ENCODE measurements at places on chromosomes 1 and 21.

DNA sequence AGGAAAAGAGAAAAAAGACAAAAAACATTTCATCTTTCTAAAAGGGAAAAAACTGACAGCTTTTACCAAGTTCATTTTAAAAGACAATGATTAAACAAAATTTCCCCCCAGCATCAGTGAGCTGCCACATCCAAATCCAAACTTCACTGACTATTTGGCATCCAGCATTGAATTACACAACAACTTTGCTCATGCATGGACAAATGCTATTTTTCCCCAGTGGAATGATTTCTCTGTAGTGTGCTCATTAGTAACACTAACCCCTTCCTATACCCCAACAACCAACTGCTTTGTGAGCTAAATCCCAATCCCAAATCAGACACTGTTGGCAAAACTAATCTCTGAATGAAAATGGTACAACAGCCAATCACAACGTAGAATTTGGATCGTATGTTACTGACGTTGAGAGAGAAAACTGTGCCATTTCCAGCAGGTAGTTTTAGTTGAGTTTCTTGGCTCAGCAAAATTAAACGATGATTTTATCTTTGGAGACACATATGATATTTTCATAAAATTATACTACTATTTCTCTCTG lies 37.9 kb downstream of the PIK3R3 start:
- no peak for DNase-seq

- DNase-seq = no peak
Observed at GRCh38 chr1:114082867-114083585, 70.6 kb downstream of the SYT6 start.

DNA sequence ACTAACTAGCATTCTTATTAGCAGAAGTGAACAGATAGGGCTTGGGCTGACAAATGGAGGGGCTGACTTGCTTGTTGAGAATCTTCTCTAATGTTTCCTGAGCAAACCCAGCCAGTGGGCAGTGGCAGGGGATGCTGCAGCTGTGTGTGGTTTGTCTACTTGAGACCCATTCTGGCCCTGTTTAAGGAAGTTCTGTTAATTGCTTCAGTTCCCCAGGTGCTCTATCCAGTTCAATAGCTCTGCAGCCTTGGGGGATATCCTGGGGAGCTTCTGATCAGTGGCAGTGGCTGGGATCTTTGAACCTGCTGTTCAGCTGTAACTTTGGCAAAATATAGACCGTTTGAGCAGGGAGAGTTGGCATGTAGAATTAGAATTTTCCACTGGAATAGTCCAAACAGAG lies 137.4 kb downstream of the ZNF326 start:
- no peak for DNase-seq

- DNase-seq = no peak
Observed at GRCh38 chr1:31105646-31106045, 40.1 kb upstream of the PUM1 start.

DNA sequence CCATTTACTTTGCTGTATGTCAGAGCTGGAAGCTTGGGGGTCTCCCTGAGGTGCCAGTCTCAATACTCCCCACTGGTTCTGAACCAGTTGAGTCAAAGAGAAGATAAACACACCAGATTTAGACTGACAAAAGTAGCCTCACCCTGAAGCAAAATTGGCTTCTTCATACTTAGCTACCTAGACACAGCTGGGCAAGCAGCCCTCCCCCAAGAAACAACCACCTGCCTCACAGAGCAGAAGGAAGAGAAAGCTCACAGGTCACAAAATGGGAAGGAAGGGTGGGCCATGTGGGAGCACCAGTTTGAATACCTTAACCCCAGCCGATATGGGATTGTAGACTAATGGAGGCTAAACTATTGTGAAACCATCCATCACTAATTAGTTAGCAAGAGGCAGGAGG lies 24.6 kb upstream of the MYSM1 start:
- DNase-seq = no peak

GRCh38 chr1:150922519-150922975 lies 3.6 kb upstream of the SETDB1 start:
- peak; percentile 59 for DNase-seq

DNA sequence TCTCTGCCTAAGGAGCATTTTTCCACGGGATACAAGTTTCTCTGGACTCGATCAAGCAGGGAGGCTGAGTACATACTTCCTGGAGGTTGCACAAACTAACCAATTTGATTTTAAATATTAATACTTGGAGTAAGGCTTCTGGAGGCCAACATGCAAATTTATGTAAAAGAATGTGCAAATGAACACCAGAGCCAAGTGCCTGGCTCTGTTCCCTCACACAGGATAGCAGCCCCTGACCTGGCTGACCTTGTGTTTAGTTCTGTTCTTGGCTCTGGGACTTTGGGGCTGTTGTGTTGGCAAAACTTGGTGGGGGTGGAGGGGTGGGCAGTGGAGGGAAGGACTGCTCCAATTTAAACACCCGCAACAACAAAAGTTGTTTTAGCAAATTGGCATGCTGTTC lies 34.2 kb downstream of the CNIH3 start:
- DNase-seq = no peak

- no peak for DNase-seq
Observed at GRCh38 chr1:10193288-10193687, 17.1 kb upstream of the KIF1B start.

- DNase-seq = no peak
Observed at GRCh38 chr1:53258216-53258615, 19.9 kb upstream of the MAGOH start.

DNA sequence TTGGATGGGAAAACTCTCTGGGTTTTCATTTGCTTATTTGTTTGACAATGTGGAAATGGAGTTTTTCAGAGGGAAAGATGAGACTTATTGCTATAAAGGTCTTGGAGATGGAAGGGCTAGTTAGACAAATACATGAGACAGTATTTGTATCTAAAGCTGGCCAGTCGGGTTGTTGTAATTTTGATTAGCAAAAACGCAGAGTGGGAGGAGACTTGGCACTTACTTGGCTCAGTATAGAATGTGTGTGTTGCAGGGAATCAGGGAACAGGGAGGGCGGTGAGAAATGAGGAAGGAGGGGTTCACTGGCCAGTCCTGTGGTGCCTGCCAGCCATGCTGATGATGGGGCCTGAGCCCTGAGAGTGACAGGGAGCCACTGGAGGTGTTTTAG lies 6.0 kb upstream of the FOXE3 start:
- DNase-seq = no peak
